ENCODE measurements at places on chromosomes 13 and 19. TPM values are rescaled to one million over a fixed set of nuclear protein-coding genes. Genes with fewer than 3 reads are reported as not detected.

The LRG1 gene
- 28.5 TPM for total RNA-seq

The ZNF492 gene
- not detected for total RNA-seq

The TMTC4 gene
- 8.9 TPM for total RNA-seq

The RNASEH2B gene
- total RNA-seq: 24.2 TPM

The KANK3 gene
- total RNA-seq: 0.17 TPM

The HIPK4 gene
- total RNA-seq: 0.14 TPM

The CDC34 gene
- 46.1 TPM for total RNA-seq

DNA sequence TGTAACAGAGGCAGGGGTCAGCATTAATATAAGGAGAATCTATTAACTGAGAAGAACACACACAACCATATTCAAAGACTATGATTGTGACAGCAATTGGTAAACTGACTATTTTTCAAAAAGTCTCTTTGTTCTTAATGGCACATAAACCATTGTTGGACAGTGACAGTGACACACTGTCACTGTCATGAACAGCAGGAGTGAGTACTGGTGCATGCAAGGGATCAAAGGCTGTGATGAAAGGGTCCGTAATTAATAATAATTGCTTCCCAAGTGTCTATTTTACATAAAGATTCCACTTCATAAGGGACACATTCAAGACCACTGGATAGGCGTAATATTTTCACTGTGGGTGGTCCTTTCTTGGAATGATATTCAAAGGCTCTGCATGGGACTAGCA is 50.7 kb downstream of the LHFPL6 start:
- no peak for DNase-seq

DNA sequence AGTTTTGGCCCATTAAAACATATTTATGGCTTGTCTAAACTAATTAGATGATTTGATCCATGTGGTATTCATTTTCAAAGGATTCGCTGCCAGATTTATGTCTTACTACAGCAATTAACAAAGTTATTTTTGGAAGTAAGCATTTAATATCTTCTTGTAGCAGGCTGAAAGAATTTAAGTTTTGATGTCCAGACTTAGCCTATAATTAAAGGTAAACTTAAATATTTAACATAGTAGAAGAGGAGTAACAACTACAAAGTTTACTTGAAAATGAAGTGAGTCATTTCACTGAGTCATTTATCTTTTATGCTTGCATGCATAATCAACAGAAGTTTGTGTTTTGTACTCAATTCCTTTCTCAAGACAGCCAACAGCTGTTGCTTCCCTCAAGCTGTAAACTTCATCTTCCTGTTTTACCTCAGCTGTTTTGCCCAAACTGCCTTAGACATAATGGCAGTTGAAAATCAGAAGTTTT is 58.1 kb downstream of the EDNRB start:
- DNase-seq: no peak

GRCh38 chr13:49655906-49656305 is 27.6 kb downstream of the ARL11 start:
- no peak for DNase-seq

GRCh38 chr13:27965740-27966640 is 3.1 kb downstream of the CDX2 start:
- DNase-seq: no peak

DNA sequence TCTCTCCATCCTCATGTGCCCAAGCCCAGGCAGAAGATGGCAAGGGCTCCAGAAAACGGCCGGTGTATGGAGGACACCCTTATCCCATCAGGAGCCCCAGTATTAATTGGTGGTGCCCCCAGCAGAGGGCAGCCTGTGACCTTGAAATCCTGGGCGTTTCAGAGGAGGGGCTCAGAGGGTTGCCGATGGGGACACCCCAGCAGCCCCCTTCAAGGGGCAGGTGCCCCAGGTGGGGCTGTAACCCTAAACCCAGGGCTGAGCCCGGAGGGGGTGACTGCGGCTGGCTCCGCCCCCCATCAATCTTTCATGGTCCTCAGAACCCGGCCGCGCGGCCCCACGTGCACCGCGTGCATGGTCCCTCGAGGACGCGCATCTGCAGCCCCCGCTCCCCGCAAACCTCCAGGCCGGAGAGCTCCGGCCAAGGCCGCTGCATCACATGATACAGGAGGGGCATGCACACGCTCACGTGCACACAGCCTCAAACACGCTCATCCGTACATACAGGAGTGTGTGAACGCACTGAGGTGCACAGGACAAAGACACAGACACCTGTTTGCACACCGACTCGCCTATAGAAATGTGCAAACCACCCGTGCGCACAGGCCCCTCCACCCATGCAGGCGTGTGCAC is 949 bp downstream of the RAB3A start:
- DNase-seq: no peak

DNA sequence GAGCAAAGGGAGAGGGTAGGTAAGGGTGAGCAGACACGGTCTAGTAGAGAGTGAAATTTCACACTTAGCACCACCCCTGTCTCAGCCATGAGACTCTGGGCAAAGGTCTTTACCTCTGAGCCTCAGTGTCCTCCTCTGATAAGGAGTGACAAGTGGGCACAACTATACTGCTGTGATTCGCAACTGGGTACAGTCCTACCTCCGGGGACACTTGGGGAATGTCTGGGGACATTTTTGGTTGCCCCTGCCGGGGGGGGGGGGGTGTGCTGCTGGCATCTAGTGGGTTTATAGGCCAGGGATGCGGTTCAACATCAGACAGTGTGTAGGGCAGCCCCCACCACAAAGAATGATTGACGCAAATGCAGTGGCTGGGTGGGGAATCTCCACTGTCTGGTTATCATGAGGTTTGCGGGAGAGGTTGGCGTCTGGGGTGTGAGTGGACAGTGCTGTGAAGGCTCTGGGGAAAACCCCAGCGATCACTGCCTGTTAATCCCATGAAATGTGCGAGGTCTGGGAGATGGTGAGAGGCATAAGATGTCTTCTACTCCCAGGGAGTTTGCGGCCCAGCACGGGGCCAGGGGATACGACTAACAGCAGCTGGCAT is 4.3 kb downstream of the NACC1 start:
- no peak for DNase-seq

GRCh38 chr19:46256855-46257254 is 27.3 kb downstream of the IGFL1 start:
- no peak for DNase-seq

DNA sequence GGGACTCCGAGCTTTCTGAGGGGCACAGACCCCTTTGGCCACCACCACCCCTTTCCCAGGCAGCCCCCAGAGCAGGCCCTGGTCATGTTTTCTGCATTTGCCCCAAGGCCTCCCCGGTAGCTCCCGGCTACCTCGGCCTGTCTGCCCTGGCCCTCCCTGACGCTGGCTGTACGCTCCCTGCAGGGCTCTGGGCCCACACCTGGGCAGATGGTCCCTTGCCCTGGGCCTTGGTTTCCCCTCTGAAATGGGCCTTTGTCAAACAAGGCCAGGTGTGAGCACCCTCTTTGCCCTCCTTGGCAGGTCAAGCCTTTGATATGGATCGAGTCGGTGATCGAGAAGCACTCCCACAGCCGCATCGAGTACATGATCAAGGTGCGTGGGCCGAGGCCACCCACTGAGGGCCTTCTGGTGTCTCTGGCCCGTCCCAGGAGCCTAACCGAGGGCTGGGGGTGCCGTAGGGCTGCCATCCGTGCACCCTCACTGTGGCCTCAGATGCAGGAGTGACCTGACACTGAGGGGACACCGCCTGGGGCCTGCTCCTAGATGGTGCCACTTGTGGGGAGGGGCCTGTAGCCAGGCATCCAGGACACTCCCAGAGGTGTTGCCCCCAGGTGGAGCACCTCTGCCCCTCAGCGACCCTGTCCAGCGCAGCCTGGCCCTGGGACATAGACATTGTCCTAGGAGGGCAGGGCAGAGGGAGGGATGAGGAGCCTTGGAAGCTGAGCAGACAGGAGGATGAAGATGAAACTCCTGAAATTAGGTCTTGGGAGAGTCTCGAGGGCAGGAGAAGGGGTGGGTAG is 30.3 kb downstream of the AP1M1 start:
- DNase-seq: no peak

DNA sequence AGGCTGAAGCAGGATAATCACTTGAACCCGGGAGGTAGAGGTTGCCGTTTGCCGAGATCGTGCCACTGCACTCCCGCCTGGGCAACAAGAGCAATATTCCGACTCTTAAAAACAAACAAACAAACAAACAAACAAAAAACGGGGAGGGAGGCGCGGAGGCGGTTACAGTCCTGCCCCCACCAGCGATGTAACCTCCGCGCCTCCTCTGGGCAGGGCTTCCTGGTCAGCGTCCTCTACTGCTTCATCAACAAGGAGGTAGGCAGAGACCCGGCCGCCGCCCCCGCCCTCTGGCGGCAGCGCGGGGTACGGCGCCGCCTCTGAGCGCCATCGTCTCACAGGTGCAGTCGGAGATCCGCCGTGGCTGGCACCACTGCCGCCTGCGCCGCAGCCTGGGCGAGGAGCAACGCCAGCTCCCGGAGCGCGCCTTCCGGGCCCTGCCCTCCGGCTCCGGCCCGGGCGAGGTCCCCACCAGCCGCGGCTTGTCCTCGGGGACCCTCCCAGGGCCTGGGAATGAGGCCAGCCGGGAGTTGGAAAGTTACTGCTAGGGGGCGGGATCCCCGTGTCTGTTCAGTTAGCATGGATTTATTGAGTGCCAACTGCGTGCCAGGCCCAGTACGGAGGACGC is 10.2 kb downstream of the SNRPD2 start:
- peak; percentile 96 for DNase-seq

- no peak for DNase-seq
Measured at GRCh38 chr13:67227131-67227983, 2.8 kb downstream of the PCDH9 start.

- peak; percentile 5 for DNase-seq
Measured at GRCh38 chr19:12784394-12784870, 6.9 kb upstream of the JUNB start.

GRCh38 chr19:23597661-23598060 is 89.4 kb downstream of the ZNF675 start:
- DNase-seq: no peak
